Activated CD8-positive, alpha-beta memory T cell treated with anti-CD3 and anti-CD28 coated beads, Interleukin-2, amount 50 U/mL, for 4 hours (primary cell): ENCODE measurements at places on chromosomes 16 and 17.
A peak's percentile ranks its signal among the peaks of the same experiment; 100 is the strongest.

- DNase-seq, result no peak
These were observed 26.0 kb upstream of the MRC2 start for GRCh38 chr17:62601471-62601870.

DNA sequence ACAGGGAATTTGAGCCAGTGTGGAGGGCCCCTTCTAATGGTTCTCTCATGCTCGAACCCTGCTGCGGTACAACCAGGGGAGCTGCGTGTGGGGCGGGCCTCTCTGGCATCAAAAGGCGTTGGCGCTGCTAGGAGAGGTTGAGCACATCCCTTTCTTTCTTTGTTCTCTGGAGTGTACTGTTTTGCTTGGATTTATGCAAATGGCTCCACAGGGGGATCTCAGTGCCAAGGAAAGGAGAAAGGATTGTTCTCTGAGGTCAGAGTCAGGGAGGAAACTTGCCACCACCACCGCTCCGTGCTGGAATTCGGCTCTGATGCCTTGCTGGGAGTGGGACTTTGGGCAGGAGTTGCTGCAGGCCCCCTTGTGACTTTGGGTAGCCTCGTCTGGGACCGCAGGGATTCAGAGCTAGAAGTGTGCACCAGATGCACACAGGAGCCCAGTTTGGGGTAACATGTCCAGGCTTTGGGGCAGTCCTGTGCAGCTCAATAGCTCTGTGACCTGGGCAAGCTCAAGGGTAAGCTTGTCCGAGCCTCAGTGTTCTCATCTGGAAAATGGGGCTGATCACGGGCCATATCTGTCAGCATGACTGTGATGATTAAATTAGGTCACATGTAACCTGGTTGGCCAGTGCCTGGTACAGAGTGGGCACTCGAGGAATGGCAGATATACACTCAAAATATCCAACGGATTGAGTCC, 353.0 kb upstream of the EEF2KMT start:
- no peak for DNase-seq

GRCh38 chr17:42248351-42249179, 27.6 kb downstream of the STAT5B start:
- DNase-seq, result peak; percentile 68

DNA sequence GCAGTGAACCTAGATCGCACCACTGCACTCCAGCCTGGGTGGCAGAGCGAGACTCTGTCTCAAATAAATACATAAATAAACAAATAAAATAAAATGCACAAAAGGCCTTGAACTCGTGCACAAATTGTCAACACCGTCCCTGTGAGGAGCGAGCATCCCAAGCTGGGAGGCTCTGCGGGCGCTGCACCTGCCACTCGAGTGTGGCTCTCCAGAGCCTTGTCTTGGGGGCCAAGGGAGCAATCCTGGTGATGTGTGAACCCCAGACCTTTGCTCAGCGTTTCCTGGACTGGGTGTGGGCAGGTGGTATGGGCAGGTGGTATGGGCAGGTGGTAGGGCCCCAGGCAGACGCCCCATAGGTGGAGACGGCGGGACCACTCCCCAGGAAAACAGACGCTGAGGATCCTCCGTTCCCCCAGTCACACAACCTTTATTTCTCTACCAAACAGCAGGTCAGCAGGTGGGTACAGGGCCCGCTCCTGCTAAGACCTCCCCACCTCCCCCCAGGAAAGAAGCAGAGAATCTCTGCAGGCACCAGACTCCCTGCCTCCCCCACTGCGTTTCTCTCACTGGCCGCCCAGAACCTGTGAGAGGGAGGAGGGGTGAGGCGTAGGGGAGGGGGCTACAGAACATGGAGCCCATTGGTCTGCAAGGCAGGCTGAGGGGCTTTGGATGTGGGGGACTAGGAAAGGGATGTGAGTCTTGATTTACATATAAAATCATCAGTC, 7.4 kb upstream of the P2RX1 start:
- DNase-seq, result no peak

DNA sequence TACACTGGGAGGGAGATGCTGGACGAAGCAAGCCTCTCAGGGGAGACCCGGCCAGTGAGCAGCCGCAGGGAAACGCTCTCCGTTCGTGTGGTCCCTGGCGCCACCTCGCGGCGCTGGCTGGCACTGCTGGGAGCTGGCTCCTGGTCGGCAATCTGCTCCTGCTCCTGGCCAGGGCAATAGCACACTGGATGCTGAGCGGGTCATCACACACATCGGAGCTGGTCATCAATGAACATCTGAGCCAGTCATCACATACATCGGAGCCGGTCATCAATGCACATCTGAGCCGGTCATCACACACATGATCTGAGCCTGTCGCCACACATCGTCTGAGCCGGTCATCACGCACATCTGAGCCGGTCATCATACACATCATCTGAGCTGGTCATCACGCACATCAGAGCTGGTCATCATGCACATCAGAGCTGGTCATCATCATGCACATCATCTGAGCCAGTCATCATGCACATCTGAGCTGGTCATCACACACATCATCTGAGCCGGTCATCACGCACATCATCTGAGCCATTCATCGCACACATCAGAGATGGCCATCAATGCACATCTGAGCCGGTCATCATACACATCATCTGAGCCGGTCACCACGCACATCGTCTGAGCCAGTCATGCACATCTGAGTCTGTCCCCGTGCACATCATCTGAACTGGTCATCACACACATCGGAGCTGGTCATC, 217.3 kb downstream of the RBFOX3 start:
- peak; percentile 69 for DNase-seq

DNA sequence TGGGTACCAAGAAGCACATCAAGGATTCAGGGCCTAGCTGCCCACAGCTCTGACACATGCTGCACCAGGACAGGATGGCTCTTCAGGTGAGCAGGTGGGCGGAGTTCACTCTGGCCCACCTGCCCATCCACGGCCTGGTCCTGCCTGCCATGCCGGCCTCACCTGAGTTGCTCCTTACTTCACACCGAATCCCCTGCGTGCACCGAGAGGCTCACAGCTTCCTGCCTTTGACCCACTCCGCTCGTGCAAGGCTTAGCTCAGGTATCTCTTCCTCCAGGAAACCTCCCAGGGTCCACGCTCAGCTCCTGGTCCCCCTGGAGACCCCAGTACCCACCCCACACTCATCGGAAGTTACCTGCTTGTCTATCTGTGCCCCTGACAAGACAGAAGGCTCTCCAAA, 21.6 kb upstream of the TNRC6C start:
- DNase-seq, result no peak

DNA sequence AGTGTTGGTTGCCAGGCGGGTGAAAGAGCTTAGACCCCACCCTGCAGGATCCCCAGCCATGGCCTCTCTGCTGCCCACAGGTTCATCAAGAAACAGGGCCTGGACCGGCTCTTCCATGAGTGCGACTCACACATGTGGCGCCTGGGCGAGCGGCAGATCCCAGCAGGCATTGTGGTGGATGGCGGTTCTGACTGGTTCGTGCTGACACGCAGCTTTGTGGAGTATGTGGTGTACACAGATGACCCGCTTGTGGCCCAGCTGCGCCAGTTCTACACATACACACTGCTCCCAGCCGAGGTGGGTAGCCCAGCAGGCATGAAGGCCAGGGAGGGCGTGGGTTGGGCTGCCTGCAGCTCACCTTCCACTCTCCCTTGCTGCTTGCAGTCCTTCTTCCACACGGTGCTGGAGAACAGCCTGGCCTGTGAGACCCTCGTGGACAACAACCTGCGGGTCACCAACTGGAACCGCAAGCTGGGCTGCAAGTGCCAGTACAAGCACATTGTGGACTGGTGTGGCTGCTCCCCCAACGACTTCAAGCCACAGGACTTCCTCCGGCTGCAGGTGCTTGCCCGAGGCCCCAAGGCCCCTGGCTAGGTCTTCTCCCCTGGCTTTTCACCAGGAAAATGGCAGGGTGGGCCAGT, 9.9 kb downstream of the XYLT2 start:
- no peak for DNase-seq

DNA sequence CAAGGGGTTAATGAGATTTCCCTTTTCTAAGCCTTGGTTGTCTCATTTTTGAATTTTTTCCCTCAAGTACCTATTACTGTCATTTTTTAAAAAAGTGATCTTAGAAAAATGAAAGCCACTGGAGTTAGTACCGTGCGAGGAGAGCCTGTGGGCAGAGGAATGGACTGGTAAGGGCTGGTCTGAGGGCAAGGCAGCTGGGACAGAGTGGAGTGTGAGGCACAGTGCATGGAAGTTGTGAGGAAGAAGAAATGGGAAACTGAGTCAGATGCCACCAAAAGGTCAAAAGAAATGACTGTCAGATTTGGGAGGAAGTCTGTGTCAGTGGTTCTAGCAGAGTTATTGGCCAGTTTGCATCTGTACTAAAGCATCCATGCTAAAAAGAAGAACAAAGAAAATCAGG, 8.2 kb downstream of the RASD1 start:
- DNase-seq, result no peak

DNA sequence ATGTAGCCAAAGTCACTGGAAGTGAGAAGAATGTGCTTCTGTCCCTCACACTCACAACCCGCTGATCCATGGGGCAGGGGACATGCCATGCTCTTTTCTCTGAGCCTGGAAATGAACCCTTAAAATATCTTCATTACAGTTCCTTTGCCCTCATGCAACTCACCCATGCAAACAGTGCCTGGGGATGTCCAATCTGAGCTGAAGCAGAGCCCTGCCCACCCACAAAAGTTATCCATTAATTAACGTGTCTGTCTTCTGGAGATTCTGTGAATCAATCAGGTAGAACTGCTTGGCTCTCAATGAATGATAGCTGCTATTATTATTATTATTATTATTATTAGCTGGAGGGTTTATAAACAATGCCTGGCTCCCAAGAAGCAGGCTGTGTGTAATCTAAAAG, 133.7 kb downstream of the USP31 start:
- no peak for DNase-seq

GRCh38 chr17:792277-792676, 10.1 kb downstream of the MRM3 start:
- DNase-seq, result no peak
